HFF-Myc (cell line): ENCODE measurements at places on chromosomes 2 and 18.

DNA sequence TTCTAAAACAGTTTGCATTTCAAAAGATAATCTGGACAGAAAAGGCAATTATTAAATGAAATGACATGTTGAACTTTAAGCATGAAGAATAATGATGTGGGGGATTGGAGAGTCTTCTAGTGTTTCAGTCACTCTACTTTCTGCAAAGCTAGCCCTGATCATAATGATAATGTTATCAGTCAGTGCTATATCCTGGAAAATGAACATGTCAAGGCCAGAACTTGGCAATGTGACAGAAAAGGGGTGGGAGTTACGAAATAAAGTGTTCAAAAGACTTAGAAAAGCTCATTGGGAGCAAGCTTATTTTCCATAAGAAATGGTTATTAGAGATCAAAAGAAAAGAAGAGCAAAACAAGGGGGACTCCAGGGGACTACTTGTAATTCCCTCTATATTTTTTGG is 288.5 kb upstream of the SLC8A1 start:
- DNase-seq, result no peak

DNA sequence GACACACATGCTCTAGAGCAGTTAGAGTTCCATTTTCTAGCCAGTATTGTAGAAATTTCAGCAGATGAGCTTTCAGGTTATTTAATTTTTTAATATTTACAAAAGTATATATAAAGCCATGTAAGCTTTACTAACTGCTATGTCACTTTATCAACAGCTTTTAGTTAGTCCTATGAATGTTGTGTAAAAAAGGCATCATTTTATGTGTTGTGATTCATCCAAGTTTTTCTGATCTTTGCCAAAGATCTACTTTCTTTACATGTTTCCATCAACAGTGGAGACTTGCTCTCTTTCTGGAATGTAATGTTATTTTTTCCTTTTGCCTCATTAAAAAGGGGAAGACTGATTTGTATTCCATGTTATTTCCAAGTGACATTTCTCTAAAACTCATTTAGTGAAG is 125.2 kb upstream of the TFPI start:
- no peak for DNase-seq

DNA sequence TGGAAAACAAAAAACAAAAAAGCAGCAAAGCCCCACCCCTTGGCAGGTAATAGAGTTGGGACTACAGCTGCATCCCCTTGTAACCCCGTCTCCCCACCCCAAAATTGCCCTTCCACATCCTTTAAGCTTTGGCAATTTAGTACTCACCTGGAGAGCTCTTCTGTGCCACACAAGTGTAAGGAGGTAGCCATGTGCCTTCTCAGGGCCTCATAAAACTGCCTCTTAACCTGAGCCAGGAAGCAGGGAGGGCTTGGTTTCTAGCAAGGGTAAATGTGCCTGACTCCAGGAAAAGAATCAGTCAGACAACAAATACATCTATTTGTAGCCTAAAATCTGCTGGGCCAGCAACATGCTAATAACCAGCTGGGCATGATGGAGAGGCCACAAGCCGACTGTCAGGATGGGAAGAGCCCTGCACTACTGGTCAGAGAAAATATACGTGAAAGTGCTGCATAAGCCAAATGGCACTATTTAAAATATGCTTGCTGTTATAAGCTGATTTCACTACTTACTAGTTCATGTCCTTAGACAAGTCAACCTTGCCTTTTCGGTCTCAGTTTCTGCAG is 46.3 kb downstream of the NOP58 start:
- DNase-seq, result no peak

- no peak for DNase-seq
These were observed 50.0 kb downstream of the AP1S3 start for GRCh38 chr2:223787358-223787757.

DNA sequence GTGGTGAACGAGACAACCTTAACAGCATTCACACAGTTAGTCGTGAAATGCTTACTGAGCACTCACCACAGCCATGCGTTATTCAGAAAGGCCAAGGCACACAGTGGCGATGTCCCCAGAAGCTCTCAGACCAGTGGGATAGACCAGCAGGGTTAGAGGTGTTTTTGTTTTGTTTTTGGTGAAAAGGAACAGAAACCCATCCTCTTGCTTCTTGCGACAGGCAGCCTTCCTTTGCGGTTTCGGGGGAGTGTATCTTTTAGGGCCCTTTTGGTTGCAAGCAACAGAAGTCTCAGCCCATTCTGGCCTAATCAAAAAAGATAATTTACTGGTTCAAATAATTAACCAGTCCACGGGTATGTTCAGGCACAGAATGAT is 4.7 kb downstream of the GNLY start:
- no peak for DNase-seq
